ENCODE measurements at places on chromosomes 16 and 17.

DNA sequence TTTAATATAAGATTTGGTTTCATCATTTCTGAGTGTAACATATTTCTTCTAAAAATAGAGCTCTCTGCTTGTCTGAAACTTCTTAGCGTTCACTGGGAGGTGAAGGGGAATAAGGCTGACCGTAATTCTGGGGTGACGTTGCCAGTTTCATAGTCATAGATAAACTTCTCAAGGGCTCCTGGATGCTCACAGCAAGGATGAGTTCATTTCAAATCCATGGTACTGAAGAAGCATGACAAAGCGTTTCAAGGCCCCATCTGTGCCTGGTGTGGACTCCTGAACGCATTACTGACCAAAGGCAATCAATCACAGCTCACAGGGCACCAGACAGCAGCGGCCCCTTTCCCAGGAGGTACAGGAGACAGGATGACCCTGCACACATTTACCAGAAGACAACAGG is 12.0 kb upstream of the EVPL start:
- no peak for DNase-seq

- DNase-seq = no peak
Observed at GRCh38 chr16:89717688-89718505, 2.8 kb downstream of the VPS9D1 start.

DNA sequence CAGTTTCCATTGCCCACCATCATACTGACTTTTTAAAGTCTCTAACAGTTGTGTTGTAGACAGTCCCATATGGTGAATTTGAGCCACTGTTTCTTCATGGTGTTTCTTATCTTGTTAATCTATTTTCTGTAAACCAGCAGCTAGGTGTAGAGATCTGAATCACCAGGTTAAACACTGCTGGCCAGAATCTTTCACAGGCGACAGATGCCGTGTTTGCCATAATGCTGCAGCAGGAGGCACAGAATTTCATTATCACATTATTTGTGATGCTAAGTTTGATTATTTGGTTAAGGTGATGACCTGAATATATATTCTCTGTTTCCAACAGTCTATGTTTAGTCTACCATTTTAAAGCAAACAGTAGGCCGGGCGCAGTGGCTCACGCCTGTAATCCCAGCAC is 11.5 kb upstream of the CNGB1 start:
- no peak for DNase-seq

GRCh38 chr17:43713494-43714162 is 45.0 kb downstream of the SOST start:
- DNase-seq = no peak

DNA sequence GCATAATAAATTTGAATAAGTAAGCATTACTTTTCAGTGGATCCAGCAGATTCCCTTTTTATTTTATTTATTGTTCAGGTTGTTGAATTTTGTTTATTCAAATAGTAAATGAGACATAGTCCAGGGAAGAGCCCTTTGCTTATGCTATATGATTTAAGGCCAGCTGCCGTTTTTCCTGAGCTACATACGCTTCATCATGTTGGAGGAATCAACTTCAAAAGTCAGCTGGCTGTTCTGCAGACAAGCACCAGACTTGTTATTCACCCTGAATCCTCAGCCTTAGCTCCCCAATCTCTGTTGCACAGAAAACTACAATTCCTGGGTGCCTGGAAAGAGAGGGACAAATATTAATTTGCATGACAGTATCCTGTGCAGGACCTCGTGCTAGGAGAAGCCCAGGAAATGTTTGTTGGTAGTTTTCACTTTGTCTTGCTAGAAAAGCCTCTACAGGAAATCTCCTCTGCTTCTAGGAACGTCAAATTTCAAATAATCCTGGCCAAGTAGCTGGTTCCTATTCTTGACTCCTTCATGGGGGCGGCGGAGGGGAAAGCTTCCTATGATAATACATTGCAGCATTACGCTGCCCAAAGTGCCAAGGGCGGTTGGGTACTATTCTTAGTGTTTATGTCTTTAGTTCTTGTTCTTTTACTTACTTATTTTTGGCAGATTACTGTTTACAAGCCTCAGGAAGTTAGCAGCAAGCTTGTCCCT is 101.6 kb downstream of the PRKCA start:
- no peak for DNase-seq

- DNase-seq = no peak
Observed at GRCh38 chr16:65120831-65121721, 787 bp downstream of the CDH11 start.

- no peak for DNase-seq
Observed at GRCh38 chr17:42651392-42651791, 7.7 kb upstream of the TUBG2 start.

GRCh38 chr17:51748749-51749604 is 409.5 kb downstream of the CA10 start:
- no peak for DNase-seq

- DNase-seq = no peak
Observed at GRCh38 chr16:88131256-88131655, 180.0 kb downstream of the BANP start.

Measured in T1000 (cell line).